Mammary epithelial cell (primary cell): ENCODE measurements at places on chromosomes 2 and 18.
A peak's percentile ranks its signal among the peaks of the same experiment; 100 is the strongest.

DNA sequence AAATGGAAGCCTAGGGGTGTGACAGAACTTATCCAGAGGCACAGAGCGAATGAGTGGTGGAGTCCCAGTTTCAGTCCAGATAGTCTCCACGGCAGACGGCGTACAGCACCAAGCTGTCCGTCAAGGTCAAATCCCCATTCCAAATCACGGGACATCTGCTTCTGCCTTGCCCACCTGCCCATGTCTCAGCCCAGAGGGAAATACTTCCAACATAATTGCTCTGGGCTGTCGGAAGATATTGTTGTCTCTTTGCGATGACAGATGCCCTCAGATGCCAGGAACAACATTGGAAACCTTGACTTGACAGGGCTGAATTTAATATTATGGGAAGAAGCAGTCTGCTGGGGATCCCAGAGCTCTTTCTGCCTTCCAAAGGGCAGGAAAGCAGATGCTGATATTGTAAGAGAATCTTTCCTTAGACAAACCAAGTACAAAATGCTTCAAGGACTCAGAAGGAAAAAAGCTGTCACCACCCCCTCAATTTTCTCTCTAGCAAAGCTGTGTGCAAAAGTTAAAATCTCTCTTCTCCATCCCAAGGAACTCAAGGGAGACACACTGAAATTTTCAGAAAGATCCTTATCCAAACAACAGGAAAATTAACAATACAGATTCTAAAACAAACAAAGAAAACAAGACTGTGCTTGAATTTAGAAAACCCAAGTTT is 364.0 kb downstream of the LRATD1 start:
- no peak for DNase-seq

DNA sequence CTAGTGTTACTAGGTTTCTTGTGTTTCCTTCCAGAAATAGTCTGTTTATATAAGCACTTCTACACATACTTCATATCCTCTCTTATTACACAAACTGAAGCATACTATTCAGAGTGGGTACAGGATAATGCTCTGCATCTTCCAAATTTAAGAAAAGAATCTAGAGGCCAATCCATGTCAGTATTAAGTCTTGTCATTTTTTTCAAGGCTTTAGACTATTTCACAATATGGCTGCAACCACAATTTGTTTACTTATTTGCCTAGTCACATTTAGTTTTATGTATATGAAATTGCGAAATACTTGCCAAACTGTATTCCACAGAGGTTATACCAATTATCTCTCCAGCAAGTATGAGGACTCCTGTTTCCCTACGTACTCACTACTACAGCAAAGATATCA is 27.9 kb downstream of the IWS1 start:
- no peak for DNase-seq

GRCh38 chr2:216652566-216652965 is 19.3 kb downstream of the IGFBP2 start:
- peak; percentile 52 for DNase-seq

DNA sequence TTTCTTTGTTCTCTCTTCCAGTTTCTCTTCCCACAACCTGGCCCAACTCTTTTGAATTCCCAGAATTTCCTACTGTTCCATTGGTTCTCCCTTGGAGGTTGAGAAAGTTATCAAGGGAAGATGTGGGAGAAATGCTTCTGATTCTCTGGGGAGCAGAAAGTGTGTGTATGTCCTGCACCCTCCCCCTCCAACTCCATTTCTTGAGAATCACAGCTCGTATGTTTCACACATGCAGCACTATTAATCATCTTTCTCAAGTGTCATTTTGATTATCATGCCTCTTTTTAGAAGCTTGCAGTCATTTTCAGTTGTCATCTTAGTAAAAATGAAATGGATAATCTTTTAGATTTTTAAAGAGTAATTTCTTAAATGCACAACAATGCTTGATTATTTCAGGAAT is 296.8 kb upstream of the SLC39A10 start:
- no peak for DNase-seq

DNA sequence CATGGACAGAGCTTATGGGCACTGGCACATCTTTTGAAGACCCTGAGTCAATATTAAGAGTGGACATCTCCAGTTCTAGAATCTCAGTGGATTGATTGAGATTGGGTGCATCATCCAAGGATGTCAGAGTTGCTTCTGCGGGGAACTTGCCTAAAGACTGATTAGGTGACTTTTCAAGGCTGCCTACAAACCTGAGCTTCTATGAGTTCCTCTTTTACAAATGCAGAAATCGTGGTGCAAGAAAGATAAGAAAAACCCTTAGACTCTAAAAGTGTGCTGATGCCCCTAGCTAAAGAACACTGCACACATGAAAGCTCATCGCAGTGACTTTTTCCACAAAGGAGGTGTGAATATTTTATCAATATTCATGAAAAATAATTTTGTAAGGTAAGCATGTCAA is 86.8 kb upstream of the NEDD4L start:
- DNase-seq, result no peak
